ENCODE measurements at places on chromosomes 6 and 20.

DNA sequence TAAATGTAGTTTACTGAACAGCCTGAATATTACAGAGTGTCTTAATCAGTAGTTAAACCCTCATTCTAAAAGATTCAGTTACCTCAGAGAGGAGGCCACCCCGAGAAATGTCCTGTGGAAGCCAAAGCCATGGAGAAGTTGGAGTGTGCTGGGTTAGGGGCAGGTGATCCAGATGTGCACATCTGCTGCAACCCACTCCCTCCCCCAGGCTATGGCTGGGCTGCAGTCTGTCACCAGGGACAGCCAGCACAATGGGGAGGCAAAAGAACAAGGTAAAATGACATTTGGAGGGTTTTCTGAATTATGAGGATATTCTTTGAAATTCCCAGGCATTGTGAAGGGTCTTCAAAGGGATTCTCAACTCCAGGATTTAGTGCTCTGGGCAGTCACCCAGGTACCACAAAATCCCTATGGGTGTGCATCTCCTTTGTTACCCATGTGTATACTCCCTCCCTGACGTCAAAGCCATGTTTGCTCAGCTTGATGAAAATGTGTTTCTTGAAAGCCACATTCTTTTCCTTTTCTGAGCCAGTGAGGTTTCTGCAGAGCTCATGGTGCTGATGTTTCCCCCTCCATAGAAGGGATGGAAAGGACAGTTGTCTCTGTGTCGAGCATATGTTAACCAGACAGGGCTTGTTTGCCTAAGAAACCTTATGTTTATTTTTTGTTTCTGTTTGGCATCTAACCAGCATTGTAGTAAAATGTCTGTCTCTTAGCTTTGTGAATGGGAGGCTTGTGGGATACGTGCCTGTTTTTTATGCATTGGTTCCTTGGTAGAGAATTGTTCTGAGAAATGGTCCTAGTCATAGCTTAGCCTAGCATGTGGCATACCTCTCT is 212.3 kb upstream of the TBX18 start:
- DNase-seq, result no peak

GRCh38 chr20:48493966-48494365 is 333.8 kb downstream of the PREX1 start:
- no peak for DNase-seq

- no peak for DNase-seq
Observed at GRCh38 chr20:56316051-56316450, 42.7 kb upstream of the FAM210B start.

DNA sequence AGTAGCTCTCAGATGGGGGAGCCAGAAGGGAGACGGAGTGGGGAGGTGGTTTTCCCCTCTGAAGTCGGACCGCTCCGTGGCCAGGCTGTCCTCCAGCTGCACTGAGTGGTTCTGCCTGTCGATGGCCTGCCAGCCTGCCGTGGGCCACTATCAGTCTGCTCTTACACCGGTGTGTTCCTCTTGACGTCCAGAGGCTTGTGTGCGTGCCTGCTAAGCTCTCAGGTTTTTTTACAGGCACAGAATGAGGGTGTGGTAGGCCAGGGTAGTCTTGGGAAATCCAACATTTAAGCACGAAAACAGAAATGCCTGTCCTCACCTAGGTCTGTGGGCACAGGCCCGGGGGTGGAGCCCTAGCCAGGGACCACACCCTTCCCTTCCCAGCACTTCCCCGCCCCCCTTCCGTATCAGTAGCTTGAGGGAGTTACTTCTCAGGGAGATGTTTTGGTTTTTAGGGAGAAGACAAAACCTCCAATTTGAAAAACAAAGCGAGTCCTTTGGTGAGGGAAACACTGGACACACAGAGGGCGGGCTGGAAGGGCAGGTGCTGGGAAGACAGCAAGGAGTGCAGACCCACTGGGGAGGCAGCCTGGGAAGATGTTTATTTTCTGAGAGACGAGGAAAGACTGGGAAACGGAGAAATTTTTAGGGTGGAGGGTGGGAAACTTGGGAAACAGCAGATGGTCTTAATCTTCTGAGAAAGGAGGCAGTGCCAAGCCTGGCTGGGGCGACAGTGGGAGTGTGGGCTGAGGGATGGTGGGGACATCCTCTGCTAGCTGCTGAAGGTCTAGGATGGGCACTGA is 106.5 kb downstream of the LY86 start:
- no peak for DNase-seq

GRCh38 chr20:38173237-38174156 is 8.4 kb upstream of the TGM2 start:
- no peak for DNase-seq

DNA sequence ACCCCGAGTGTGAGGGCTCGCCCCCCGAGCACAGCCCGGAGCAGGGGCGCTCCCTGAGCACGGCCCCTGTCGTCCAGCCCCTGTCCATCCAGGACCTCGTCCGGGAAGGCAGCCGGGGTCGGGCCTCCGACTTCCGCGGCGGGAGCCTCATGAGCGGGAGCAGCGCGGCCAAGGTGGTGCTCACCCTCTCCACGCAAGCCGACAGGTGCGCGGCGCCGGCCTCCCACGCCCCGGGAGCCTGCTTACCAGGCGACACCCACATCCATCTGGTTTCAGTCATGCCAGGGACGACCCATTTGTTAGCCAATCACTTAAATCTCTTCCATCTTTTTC is 73.5 kb upstream of the PBOV1 start:
- no peak for DNase-seq

GRCh38 chr6:16224409-16224808 is 14.0 kb upstream of the GMPR start:
- no peak for DNase-seq

GRCh38 chr20:16749573-16749972 is 1.4 kb downstream of the OTOR start:
- no peak for DNase-seq

- no peak for DNase-seq
Observed at GRCh38 chr20:1536893-1537730, 20.4 kb downstream of the SIRPD start.

DNA sequence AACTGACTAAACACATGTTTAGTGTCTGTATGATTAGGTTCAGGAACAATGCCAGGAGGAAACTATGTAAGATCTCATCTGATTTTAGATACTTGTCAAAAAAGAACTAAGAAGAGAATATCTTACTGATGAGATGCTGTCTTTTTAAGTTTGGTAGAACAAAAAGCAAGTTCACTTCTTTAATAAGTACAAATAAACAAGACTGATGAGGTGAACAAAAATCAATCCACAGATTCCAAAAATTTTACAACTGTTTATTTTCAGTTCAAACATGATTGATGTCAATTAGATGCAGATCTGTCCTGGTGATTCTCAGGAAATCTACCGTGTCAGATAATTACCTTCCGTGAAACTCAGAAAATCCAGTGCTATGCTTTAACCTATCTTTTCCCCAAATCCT is 24.9 kb downstream of the EPHA7 start:
- DNase-seq, result no peak

DNA sequence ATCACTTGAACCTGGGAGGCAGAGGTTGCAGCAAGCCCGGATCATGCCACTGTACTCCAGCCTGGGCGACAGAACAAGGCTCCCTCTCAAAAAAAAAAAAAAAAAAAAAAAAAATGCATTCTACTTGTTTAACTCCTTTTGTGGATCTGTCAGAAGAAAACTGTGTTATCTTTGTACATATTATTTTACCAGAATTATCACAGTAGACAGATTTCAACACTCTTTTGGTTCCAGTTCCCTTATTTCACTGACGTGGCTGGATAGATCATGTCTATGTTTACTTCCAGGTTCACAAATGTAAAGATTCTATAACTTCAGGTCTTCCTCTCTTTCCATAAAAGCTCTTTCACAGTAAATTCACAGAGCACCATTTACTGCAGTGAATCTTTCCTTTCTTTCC is 18.4 kb downstream of the NUDT3 start:
- DNase-seq, result no peak

GRCh38 chr6:166540631-166541331 is 45.7 kb downstream of the RAMACL start:
- peak; percentile 36 for DNase-seq

GRCh38 chr20:25082498-25082873 is 545 bp upstream of the VSX1 start:
- DNase-seq, result no peak

DNA sequence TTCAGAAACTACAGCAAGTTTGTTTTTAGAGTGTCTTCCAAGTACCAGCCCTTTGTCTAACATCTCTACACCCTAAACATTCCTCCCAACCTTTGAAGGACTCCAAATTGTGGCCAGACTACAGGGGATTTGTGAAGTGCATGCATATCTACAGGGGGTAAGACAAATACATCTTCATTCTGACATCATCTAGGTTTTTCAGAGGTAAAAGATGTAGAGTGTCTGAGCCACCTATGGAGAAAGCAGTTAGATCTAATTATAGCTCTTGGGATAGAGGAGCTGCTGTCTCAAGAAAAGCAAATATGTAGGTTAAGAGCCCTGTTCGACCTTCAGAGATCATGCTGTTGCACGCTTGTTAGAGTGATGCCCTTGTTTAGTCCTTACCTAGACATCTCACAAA is 617.7 kb upstream of the AGPAT4 start:
- DNase-seq, result no peak

DNA sequence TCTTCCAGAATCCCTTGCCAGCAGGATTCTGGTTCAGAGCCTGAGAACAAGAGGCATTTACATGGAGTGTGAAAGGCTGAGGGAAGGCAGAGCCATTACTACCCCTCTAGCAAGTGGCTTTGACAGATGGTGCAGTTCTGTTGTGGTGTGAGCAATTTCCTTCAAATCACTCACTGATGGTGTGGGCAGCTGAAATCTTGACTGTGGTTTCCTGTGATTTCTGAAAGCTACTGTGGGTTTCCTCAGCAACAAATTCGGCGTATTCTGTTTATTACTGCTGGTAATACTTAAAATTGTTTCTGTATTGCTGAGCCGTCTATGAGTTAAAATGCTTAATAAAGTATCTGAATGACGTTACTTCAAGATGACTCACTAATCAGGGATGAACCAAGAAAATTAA is 181.5 kb upstream of the TCF21 start:
- DNase-seq, result no peak

DNA sequence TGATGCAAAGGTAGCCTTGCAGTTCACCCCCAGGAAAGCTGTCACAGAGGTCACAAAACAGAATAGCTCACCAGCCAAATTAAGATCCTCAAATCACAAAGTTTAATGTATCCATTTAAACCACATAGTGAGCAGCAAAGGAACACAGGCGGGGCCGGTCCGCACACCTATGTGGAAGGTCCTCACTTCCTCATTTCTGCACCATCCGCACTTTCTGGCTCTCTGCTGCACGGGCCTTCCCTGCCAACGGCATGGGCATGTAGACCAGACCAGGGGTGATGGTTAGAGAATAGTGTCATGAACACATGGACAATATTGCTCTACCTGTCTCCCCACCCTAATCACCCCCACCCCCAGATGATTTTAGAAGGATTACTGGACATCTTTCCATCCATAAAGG is 12.1 kb upstream of the TBXT start:
- DNase-seq, result no peak

DNA sequence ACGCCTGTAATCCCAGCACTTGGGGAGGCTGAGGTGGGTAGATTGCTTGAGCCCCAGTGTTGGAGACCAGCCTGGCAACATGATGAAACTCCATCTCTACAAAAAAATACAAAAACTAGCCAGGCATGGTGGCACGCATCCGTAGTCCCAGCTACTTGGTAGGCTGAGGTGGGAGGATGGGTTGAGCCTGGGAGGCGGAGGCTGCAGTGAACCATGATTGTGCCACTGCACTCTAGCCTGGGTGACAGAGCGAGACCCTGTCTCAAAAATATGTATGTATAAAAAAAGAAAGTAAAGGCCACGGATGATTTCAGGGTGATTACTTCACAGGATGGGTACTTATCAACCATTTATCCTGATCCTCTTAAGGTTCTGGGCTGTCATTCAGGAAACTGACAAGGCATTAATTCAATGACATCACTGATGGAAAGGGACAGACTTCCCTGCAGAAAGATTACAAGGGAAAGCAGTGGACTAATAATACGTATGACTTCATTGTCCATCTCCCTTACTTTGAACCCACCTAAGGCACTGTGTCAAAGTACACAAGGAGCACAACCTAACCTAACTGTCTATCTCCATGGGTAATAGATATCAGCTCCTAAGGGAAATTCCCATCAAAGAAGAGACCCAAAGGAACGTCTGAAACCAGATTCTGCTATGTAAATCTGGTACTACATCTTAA is 61.2 kb downstream of the ZMYND8 start:
- no peak for DNase-seq

GRCh38 chr6:55136916-55137315 is 37.4 kb upstream of the HCRTR2 start:
- DNase-seq, result no peak

GRCh38 chr20:3221398-3222226 is 12.3 kb downstream of the ITPA start:
- no peak for DNase-seq

DNA sequence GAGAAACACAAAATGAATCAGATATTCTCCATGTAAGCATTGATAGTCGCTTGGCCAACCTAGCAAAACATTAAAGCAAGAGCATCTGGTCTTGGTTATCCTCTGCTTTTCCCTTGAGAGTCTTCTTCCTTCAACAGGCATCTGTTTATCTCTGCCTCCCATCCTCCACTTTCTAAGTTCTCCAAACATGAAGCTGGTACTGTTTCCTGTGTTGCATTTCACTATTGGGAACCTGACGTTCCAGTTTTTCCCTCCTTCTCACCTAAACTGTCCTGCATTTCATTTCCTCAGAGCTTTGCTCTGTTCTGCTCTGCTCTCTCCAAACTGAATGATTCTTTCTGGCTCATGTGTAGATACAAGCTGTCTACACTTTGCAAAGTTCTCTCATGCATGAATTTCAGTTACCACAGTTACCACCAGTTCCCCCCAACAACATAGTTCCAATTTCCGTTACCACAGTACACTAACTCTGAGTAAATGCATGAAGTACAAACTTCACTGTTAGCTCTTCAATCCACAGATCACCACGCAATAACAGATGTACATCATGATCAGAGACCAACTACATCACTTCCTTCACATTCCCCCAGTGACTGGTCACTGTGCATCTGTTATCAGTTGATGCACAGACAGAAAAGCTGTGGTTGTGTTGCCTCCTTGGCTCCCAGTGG is 86.7 kb upstream of the F13A1 start:
- DNase-seq, result no peak

GRCh38 chr6:143647732-143648131 is 30.0 kb upstream of the PHACTR2 start:
- DNase-seq, result no peak

DNA sequence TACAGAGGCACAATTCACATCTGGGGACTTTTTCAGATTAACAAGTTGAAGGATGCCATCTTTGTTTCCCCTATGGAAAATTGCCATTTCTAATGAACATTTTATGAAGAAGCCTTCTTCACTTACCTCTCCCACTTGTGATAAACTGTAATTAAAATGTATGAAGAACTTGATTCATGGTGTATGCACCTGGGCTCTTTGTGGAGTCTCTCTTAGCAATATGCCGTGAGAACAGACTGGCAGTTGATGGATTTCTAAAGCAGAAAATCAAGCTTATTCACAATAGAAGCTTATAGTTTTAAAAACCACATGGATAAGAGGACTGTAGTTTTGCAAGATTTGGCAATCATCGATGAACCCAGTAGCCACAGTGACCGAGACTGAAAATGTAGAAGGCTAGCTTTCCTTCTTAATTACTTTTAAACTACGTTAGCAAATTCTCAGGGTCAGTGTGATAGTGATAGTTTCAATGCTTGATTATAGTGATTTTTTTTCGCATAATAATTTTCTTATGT is 270.6 kb downstream of the PRL start:
- DNase-seq, result no peak

Measured in CD8-positive, alpha-beta memory T cell (primary cell).